ENCODE measurements at places on chromosomes 13 and 19.

GRCh38 chr19:12913011-12913561 is 6.0 kb downstream of the SYCE2 start:
- peak; percentile 96 for DNase-seq

GRCh38 chr13:112934078-112934477 is 34.9 kb upstream of the MCF2L start:
- no peak for DNase-seq

- no peak for DNase-seq
Measured at GRCh38 chr13:35127466-35127865, 185.4 kb downstream of the NBEA start.

DNA sequence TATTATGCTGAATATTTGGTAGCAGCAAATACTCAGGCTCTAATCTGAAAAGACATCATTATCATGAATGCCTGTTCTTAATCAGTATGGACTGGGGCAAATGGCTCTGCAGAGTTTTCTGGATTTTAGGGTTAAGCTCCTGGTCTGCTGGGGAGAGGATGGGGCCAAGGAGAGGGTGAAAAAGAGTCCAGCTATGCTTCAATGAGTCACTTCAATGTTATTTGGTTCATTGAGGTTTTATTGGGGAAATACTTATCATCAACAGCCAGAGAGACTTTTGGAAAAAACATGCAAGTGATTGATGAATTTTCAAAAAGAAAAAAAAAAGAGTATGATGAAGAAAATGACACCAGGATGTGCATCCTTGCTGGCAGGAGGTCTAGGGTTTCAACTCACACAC is 278.3 kb downstream of the UQCRFS1 start:
- no peak for DNase-seq

- DNase-seq, result no peak
Measured at GRCh38 chr13:33543089-33543459, 257.5 kb upstream of the STARD13 start.

DNA sequence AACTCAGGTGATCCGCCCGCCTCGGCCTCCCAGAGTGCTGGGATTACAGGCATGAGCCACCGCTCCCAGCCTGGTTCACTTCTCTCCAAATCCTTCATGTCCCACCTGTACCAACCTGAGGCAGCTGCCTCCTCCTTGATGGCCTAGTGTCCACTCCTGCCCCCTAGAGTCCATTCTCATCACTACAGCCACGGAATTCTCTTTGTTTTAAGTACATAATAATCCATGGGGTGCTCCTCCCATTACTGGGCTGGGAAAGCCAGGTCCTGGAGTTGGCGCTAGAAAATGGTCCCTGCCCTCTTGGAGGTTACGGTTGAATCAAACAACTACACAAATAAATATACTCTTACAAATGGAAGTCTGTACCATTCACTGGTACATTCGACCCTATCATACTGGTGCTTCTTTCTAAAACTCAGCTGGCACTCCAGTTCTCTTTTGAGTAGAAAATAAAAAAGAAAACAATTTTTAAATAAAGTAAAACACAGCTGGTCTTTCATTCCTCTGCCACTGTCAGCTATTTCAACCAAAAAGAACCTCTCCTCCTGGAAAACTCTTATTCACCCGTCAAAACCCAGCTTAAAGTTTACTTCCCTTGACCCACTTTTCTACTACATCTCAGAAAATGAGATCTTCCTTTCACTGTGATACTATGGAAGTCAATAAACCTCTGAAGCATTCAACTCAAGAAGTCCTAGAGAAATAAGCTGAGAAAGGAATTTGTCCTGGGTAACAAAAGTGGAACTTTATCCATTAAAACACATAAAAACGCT is 22.4 kb upstream of the ARHGEF18 start:
- DNase-seq, result no peak

DNA sequence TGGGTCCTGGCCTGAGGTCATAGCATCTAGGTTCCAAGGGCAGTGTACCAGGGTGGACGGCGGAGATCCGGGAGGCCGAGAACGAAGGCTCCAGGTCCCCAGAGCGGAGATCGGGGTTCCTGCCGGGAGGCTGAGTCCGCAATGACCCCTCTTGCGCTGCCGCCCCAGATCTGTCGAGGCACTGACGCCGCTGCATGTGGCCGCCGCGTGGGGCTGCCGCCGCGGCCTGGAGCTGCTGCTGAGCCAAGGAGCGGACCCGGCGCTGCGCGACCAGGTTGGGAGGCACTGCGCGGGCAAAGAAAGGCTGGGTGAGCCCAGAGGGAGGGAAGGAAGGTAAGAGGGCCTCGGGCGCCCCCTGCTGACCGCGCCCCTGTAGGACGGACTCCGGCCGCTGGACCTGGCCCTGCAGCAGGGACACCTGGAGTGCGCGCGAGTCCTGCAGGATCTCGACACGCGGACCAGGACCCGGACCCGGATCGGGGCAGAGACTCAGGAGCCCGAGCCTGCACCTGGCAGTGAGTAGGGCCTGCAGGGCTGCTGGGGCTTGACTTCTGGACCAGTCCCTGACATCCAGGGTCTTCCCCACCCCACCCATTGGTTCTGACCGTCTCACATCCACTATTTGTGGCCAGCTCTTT is 906 bp downstream of the ANKLE1 start:
- DNase-seq, result peak; percentile 75

DNA sequence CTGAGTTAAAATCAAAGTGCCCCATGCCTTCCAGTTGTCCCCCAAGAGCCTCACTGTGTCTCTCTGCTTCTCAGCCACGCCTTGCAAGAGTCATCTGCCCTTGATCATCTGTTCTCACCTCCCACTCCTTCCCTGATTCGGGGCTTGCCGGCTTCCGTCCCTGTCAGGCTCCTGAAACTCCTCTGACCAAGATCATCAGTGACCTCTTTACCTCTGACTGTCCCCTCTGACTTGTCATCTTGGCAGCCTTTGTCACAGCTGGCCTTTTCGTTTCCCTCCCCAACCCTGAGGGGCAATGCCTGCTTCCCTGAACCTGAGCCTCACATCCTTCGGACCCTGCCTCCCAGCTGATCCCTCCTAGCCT is 66.3 kb downstream of the MAP4K1 start:
- DNase-seq, result no peak

DNA sequence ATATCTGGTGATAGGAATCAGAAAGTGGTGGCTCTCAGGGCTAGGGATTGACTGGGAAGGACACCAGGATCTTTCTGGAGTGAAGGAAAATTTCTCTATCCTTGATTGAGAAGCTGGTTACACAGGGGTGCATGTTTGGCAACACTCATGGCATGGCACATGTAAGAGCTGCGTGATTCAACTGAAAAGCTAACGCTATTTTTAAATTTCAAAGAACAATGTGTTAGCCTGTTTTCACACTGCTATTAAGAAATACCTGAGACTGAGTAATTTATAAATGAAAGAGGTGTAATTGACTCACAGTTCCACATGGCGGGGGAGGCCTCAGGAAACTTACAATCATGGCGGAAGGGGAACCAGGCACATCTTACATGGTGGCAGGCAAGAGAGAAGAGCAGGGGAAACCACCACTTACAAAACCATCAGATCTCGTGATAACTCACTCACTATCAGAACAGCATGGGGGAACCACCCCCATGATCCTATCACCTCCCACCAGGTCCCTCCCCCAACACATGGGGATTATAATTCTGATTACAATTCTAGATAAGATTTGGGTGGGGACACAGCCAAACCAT is 7.4 kb downstream of the SIGLEC8 start:
- DNase-seq, result no peak

DNA sequence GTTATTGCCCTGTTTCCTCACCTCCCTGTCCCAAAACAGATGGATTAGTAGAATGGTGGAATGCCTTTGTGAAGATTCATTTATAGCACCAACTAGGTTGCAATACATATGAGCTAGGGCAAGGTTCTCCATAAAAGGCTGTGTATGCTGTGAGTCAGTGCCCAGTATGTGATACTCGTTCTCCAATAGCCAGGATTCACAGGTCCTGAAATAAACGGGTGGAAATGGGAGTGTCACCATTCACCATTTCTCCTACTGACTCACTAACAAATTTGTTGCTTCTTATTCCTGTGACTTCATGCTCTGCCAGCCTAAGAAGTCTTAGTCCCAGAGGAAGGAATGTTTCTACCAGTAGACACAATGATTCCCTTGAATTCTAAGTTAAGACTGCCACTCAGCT is 1745.4 kb downstream of the SLITRK1 start:
- DNase-seq, result no peak

DNA sequence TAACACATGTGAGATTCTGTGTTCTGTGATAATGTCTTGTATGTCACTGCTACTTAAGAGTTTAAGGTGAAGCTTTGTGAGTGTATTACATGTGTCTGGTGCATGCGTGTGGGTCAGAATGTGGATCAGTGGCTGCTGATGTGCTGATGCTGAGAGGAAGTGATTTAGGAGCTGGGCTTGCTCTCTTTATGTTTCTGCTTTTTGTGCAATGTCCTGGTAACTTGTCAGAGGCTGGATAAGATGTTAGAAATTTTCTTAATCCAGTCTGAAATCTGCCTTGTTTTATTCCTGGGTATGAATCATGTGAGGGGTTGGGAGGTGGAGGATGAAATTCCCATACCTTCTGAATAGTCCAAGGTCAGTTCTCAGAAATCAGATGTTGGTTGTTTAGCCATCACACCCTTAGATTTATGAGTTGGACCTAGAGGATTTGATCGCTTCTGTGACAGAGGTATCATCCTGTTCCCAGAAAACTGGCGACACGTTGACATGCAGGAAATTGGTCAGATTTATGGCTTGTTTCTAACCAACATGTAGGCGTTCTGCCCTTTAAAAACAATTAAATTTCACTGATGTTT is 24.5 kb upstream of the CXCL17 start:
- DNase-seq, result no peak

GRCh38 chr13:20446405-20446804 is 79.3 kb downstream of the CRYL1 start:
- no peak for DNase-seq

DNA sequence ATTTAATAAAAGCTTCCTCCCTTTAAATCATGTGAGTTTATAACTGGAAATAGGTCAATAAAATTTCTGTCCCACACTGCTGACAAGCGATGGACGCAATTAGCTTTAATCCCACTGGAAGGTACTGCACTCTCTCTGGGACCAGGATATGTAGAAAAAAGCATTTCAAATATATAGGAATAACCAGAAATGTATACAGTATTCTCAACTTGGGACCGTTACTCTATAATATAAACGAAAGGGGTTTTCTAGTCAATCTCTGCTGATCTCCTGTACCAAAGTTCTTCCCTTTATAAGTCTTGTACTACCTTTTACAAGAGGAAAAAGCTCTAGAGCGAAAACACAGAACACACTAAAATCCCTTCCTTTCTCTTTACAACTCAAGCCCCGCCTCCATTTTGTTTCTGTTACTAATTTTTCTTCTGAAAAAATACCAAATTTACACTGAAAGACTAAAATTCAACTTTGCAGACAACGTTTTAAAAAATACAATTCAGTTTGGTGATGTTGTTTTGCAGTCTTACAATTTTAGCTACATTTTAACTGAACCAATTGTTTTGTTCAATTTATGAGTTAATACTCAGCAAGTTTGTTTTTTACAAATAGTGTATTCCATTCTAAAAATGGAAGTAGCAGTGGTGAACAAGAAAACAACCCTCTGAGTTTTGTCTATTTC is 1.7 kb upstream of the USPL1 start:
- DNase-seq, result no peak

GRCh38 chr19:17331045-17331558 is 3.6 kb downstream of the ANO8 start:
- DNase-seq, result peak; percentile 10

DNA sequence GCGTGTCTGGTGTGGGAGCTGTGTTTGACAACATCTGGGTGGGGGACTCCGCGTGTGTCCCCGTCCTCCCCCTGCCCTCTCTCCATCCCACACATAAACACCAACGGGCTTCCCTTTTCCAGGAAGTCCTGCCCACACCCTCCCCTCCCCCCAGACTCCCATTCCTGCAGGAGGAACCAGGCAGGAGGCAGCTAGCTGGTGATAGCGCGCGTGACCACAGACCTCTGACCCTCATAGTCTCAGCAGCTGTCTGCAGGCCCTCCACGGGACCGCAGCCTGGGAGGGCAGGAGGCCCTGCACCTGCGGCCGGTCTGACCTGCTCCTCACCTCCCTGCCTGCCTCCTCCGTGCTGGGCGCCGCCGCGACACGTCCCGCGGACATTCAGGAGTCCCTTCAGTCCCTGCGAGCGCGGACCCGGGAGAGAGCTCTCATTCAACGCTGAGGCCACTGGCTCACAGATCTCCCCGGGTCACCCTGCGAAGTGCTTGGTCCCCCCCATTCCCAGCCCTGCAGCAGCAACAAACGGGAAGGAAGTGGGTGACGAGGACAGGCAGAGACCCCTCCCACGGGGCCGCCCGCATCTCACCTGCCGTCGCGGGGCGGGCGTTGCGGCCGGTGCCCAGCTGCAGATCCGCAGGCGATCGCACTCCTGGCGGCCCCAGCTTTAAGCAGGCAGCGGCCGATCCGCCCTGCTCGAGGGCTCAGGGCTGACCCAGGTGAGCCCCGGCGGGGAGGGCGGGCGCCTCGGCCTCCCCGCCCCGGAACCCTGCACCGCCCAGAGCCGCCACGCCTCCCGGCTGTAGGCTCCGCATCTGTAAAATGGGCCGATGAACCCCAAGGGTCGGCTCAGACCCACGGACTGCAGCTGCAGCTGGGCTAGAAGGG is 1.1 kb upstream of the ACP5 start:
- no peak for DNase-seq

DNA sequence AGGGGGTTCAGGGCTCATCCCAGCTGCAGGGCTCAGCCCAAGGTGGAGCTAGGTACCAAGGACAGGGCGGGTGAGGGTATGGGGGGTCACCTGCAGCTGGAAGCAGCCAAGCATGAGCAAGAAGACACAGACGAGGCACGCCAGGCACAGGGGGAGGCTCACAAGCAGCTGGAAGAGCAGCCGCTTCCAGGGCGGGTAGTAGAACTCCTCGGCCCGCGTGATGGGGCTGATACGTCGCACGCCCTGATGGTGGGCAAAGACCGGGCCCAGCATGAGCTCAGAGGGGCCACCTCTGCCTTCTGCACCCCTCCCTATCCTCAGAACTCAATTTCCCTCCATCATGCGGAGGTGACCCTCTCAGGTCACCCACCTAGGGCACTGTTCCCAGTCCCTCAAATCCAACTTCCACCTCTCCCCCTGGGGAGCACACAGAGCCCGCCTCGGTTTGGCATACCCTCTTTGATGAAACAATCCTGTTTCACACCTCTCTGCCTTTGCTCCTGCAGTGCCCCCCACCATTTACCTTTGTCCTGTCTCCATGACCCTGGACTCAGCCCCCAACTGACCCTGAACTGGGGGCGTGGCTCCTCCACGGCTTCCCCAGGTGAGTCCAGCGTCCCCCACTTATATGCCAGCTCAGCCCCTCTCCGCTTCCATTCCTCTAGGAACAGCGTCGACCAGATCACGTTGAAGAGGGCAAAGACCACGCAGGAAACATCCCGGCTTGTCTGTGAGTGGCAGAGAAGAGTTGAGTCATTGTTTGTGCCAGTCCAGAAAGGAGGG is 4.2 kb downstream of the ANO8 start:
- no peak for DNase-seq

DNA sequence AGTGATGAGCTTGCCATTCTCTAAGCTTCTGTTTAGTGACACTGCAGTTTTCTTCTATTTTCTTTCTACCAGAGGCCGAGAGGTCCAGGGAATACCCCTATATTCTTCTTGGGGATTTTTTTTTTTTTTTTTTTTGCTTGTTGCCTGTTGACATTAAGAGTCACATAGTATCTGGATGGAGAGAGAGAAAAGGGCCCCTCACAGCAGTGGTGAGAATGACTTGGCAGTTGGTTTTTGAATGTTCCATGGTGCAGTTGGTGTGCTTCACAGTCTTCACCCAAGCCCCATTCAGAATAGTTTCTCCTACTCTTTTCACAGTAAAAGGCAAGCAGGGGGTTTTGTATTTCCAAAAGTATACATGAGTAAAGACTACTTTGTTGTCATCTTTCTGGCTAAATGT is 577.9 kb downstream of the LMO7 start:
- no peak for DNase-seq

GRCh38 chr19:8664671-8665057 is 33.9 kb downstream of the ACTL9 start:
- DNase-seq, result no peak

All from NCI-H774 (cell line).